ENCODE measurements at places on chromosomes 11 and 22. TPM values are rescaled to one million over a fixed set of nuclear protein-coding genes. Genes with fewer than 3 reads are reported as not detected.

Gene MIOX
- polyA plus RNA-seq: 0.61 TPM

Gene TPP1
- polyA plus RNA-seq: 123 TPM

Gene OR8D4
- polyA plus RNA-seq: not detected

Gene CLCF1
- 0.46 TPM for polyA plus RNA-seq

Gene MS4A6A
- 9.8 TPM for polyA plus RNA-seq

Gene NCAM1
- polyA plus RNA-seq: 295 TPM

Gene ZDHHC8
- polyA plus RNA-seq: 33.7 TPM

Gene ACR
- polyA plus RNA-seq: 3.0 TPM

All from brain (organoid and tissue), 16 donors.